ENCODE measurements at places on chromosomes 3 and 15.

GRCh38 chr3:133117342-133117741 is 79.2 kb downstream of the TMEM108 start:
- no peak for DNase-seq

GRCh38 chr15:77409259-77410156 is 10.4 kb downstream of the PEAK1 start:
- no peak for DNase-seq

DNA sequence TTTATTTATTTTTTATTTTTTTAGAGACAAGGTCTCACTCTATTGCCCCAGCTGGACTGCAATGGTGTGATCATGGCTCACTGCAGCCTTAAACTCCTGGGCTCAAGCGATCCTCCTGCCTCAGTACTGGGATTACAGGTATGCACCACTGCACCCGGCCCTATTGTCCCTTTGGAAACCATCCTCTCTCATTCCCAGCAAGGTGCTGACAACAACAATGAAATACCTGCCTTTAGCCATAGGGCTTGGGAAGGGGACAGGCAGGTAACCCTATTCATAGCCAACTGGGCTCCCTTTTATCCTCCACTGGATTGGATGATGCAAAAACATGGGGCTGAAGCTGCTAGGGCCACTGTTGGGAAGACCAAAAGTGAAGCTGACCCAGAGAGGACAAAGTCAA is 43.1 kb downstream of the SCAP start:
- DNase-seq: no peak

- no peak for DNase-seq
Observed at GRCh38 chr15:80404057-80404760, at the start of gene ARNT2. Gene ARNT2 (plus strand): TSS chr15:80404382. CDS start chr15:80404516, 134 bp downstream.

- no peak for DNase-seq
Observed at GRCh38 chr15:57320631-57321220, 55.6 kb upstream of the CGNL1 start.

GRCh38 chr3:57983734-57984518 is 24.3 kb upstream of the FLNB start:
- DNase-seq: peak; percentile 4

DNA sequence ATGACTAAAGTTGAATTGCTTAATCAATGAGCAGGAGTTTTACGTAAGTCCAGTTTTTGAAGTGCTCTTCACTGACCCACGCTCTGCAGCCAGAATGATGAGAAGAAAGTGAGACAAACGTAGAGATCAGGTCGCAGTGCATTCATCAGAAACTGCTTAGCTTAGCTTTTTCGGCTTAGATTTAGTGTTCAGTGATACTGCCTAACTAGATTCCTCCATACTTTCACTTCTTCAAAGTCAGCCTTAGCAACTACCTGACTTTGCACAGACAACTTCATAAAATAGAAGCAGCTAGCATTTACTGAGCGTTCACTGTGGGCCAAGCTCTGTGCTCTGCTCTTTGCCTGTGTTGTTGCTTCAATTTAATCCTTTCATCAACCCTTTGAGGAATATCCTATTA is 116.1 kb downstream of the KCNH8 start:
- DNase-seq: no peak

DNA sequence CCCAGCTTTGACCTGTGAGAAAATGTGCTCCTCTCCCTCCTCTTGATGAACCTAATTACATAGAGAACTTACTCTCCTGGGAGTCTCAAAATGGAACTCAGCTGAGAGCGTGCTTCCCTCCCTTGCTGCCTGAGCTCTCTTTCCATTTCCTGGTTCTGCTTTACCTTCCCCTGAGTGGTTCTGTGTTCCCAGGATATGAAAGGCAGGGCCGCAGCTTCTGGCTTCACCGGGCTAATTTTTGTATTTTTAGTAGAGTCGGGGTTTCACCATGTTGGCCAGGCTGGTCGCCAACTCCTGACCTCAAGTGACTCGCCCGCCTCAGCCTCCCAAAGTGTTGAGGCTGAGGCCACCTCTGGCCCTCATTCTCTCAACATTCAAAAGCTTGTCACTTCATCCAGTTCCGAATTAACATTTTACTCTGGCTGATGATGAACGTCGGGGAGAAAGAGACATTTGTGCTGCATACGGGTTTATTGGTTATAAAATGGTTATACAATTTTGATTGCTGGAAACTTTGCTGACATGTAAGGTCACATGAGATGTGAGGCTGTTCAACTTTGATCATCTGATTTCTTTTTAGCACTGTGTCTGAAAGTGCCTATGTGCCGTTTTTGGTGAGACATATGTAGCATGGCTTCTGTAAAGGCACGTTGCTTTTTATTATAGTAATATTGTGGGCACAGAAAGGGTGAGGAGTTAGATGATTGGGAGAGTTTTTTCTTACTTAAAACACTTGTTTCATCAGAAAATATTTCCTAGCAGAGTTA is 6.6 kb downstream of the PLS1 start:
- DNase-seq: no peak

- no peak for DNase-seq
Observed at GRCh38 chr3:37149257-37149656, 25.1 kb downstream of the LRRFIP2 start.

DNA sequence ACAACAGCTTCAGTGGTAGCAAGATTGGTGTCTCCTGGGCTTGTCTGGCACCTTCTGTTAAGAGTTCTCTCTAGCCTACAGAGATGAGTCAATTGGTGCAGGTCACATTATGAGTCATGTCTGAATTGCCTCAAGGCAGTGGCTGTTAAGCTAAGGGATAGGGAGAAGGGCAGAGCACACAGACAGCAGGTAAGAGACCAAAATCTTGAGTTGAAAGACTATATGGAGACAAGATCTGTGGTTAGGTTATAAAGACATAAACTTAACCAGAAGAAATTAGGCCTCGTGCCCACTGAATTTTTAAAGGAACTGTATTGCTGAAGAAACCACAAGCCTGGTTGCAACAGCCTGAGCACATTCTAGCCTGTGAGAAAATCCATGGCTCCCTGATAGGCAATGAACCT is 19.2 kb upstream of the KPNA1 start:
- no peak for DNase-seq

- no peak for DNase-seq
Observed at GRCh38 chr3:197959500-197959890, 522 bp upstream of the LMLN start.

GRCh38 chr3:4897765-4898453 is 81.3 kb upstream of the BHLHE40 start:
- no peak for DNase-seq

- DNase-seq: no peak
Observed at GRCh38 chr3:24303057-24303754, 191.4 kb downstream of the THRB start.

DNA sequence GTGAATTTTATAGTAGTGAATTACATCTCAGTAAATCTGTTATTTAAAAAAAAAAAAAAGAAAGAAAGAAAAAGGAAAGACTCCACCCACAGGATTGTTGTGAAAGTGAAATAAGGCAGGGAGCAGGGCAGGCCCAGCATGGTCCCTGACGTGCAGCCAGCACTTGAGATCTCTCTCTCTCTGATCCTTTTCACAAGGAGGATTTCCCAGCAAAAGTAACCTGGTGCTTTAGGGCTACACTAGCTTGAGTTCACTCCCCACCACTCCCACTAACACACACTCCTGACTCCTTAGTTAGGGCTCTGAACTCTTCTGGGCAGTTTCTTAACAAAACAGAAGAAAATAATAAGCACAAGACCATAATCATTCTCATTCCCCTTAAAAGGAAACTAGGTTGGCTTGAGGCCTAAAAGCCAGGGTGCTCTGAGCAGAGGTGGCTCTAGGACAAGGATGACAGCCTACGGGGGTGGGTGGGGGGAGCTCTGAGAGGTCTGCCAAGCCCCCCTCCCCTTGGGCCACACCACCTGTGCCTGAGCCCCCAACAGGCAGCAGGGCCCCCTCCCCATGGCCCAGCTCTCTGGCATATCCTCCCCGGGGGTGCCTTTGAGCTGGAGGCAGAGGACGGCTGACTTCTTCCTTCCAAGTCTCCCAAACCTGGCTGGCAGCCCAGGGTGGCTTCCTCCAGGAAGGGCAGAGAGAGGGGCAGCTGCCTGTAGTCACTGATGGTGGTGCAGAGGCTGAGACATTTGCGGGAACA is 856 bp downstream of the TMEM40 start:
- DNase-seq: no peak

- DNase-seq: no peak
Observed at GRCh38 chr3:50249457-50249856, 13.5 kb downstream of the GNAI2 start.

All from stimulated activated CD8-positive, alpha-beta memory T cell treated with anti-CD3 and anti-CD28 coated beads, Interleukin-2, amount 100 ng/mL, for 1 hour (primary cell).